ENCODE measurements at places on chromosomes 13 and 19.

- no peak for DNase-seq
These were observed 25.4 kb downstream of the ZNF558 start for GRCh38 chr19:8806661-8807060.

GRCh38 chr13:29108068-29108786, 288.1 kb downstream of the MTUS2 start:
- no peak for DNase-seq

- DNase-seq, result no peak
These were observed 223.7 kb upstream of the TSHZ3 start for GRCh38 chr19:31572976-31573298.

DNA sequence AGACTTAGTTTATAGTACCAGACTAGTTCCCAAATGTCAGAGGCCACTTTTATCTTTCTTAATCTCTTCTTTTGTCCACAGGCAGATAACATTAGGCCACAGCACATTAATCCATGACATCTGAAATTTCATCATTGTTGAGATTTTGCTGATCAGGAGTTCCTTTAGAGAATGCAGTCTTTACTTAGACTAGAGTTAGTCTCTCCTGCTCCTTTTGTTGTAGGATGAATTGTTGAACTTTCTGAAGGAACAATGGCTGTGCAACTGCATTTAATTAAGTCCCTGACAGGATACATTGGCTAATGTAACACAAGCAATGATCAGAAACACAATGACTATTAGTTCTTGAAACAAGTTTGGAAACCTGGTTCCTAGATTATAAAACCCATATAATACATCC, 266.3 kb downstream of the PCDH20 start:
- no peak for DNase-seq

DNA sequence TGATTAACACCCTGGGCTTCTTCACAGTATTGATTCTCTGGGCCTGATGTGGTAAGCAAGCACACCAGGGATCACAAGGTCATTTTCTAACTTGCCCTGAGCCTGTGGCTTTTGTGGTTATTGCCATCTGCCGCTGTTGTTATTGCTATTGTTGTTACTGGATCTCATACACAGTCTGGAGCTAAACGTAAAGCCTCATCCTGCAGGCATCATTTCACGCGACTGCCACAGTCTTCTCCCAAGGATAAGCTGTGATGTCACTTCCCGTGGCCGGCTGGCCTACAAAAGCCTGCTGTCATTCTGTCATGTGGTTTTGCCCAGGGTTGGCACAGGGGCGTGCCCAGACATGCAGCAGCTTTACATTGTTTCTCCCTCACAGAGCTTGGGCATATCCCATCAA, 154.0 kb upstream of the GPR12 start:
- DNase-seq, result peak; percentile 39

GRCh38 chr13:83423861-83424260, 458.4 kb downstream of the SLITRK1 start:
- DNase-seq, result no peak

DNA sequence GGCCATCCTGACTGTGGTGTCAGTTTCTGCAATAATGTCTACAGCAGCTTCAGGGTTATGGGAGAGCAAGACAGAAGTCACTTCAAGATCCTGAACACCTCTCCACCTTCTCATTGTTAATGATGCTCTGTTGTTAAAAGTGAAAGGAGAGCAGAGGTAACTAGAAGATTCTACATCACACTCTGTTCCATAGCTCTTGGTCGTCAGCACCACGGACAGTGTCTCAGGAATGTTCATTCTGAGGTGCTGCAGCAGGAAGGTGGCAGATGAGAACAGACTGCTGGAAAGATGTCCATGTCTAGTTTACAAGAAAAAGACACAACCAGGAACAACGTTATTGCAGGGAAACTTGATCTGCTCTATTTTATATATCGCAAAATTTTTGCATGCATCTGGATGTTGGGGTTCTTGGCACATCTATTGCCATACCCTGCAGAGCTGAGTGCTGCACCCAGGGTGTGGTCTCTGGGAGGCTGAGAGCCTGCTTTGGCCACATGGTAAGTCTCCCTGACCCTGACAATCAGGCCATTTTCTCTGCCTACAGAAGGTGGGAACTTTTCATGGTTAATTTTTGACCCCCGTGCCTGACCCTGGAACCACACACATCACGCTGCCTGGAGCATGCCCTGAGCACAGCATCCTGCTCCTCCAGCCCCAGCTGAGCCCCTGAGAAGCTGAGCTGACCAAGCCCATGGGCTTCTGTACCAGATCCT, 12.7 kb downstream of the CEACAM21 start:
- no peak for DNase-seq

DNA sequence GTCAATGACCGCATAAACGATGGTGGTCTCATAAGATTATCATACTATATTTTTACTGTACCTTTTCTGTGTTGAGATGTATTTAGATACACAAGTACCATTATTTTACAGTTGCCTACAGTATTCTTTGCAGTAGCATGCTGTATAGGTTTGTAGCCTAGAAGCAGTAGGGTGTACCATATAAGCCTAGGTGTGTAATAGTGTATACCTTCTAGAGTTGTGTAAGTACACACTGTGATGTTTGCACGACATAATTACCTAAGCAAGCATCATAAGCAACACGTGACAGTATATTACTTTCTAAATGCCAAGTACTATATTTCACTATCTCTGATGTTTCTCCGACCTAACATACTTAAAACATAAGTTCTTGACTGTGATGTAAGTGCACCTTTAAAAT, 2.7 kb downstream of the LPAR6 start:
- no peak for DNase-seq

GRCh38 chr13:29483623-29484022, 111.9 kb downstream of the SLC7A1 start:
- no peak for DNase-seq

DNA sequence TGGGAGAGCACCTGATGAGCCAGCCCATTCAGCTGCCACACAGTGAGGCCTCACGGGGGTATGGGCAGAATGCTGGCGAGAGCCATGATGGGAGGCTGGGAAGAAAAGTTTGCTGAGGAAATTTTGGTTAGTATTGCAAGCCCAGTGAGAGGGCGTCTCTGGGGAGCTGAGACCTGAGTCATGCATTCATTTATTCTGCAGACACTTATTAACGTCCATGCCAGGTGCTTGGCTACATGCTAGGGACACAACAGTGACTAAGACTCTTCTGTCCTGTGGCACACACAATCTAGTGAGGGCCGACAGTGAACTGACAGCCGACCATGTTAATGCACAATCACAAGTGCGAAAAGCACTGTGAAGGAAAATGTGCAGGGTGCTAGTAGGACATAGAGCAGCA, 27.2 kb downstream of the WDR62 start:
- no peak for DNase-seq

GRCh38 chr13:48255954-48256353, 22.9 kb downstream of the ITM2B start:
- no peak for DNase-seq

DNA sequence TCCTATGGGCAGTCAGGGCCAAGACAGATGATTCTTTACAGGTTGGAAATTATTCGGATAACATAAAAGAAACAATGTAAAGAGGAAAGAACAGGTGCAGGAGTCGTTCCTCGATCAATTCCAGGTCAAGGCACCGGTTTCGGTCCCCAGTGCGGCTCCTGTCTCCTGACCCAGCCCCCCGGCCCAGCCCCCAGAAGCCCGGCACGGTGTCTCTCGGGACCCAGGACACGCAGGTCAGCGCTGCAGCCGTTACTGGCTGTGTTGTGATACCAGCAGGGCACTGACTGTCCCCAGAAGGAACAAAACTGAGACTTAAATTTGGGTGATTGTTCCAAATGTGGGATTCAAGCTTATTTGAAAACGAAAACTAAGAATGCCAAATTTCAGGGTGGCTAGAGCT, 8.5 kb downstream of the RASA3 start:
- no peak for DNase-seq

- no peak for DNase-seq
These were observed 292.1 kb downstream of the TDRD3 start for GRCh38 chr13:60689076-60689475.
